ENCODE measurements at places on chromosomes 1 and 21.
A peak's percentile ranks its signal among the peaks of the same experiment; 100 is the strongest.

DNA sequence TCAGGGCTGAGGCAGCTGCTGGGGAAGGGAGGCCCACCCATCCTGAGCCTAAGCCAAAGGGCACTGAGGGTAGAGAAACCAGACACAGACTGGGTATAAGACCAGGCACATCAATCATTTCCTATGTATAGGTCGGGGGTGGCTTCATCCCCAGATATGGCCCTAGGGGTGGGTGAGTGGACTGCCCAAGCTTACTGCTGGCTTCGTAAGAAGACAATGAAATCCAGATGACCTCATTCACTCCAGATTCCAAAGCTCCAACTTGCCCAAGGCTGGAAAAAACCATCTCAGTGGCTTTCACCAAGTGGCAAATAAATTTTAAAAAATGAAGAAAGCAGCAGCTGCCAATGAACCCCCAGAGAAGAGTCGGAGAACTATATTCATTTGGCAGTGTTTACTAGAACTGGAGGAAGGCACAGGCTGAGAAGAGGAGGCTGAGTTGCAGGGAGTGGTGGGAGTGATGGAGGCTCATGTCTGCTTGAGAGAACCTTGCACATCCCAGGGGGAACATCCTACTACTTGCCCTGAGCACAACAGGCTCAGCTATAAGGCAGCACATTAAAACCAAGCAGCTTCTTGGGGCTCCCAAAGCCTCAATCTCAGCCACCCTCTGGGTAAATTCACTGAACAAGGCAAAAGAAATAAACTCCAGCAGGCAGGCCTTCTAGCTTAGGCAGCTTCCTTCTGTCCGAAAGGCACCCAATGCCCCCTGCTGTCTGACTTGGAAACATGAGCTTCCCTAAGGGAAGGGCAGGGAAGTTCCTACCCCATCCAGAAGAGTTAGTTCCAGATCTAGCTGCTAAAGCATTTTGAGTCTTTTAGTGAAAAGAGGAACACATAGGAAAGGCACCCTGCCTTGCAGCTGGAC, 14.1 kb downstream of the PEA15 start:
- peak; percentile 94 for DNase-seq

DNA sequence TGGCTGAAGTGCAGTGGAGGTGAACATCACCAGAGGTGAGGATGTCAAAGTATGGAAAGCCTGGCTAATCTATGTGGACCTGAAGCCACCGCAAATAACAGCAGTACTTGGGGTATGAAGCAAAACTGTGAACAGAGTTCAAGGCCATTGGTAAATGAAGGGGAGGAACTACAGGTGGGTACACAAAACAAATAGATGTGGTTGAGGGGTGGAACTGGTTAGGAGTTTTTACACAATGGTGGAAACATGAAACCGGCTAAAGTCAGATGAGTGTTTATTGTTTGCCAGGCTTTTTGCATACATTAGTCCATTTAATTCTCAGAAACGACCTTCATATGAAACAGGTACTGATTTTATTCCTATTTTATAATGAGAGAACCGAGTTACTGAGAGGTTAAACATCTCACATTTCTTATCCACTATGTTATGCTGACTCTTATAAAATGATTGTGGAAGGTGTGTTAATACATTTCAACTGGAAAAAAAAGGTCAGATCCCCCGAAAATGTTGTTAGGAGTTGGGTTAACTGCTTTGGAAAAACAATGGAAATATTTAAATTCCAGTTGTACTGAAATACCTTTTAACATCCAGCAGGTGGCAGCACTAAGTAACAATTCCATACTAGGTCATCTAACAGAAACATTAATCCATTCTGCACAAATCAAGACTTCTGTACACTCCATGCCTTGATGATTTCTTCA, 44.3 kb upstream of the GTF2B start:
- DNase-seq: peak; percentile 73

- no peak for DNase-seq
These were observed 8.4 kb downstream of the MTF2 start for GRCh38 chr1:93087532-93087931.

- DNase-seq: no peak
These were observed 69.7 kb downstream of the TTLL7 start for GRCh38 chr1:83929184-83929583.
